ENCODE measurements at places on chromosomes 5 and 9.

DNA sequence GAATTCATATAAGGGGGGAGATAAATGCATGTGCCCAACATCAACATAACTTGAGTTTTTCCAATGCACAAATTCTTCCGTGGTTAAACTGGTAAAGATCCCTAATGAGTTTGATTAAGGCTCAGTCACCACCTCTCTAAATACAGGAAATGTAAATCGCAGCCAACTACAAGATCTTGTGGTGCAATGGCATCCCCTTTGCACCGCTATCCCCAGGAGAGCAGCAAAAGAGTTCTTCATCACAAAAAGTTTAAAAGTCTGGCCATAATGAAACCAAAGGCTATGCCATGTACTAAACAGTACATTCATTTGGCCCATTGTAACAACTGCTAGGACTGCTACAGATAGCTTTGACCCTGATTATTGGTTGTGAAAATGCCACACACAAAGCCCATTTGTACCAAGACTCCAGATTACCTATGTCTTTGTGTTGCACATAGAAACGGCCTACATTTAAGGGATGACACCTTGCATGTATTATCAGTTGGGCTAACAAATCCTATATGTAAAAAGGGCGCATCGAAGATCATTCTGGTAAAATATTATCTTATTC is 44.5 kb downstream of the ZNF608 start:
- DNase-seq, result no peak

GRCh38 chr5:97245386-97245785 is 62.3 kb upstream of the RIOK2 start:
- no peak for DNase-seq

DNA sequence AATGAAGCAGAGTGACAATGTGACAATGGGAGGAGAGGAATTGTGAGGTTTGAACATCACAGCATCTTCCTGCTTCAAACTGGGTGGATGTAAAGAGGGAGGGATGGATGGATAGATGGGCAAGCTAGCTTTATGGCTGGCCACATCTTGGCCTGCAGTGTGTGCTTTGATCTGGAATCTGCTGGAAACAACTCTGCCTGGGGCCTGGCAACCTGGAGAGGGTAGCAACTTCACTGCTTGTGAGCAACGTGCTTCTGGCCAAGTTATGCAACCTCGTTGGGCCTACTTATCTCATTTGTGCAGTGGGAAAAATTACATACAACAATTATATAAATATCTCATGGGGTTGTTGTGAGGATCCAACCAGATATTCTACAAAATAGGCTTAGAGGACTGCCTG is 5.3 kb downstream of the IL9 start:
- DNase-seq, result no peak

GRCh38 chr9:109941771-109942170 is 161.8 kb downstream of the PALM2AKAP2 start:
- DNase-seq, result no peak

DNA sequence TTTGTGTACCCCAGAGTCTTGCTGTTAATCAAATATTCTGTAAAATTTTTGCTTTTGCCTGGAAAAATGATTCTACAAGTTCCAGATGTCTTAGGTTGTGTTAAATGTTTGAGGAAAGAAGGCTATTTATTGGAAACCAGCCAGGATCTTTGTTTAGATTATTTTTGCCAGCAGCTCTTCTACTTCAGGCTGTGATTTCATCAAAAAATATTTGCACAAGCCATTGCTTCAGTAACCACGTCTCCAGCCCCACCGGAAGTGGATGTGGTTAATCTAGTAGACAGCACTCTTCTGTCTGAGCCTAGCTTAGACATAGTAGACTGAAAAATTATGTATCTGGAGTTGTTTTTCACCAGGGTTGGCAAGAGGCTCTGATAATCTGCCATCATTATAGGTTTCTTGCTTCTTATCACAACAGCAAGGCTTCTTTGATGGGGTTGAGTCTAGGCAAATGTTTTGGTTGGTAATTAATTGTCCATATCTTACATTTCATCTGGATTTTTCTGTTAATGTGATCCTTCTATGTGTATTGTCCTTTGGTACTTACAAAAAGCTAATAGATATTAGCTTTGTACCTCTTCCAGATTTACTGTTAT is 17.1 kb downstream of the KCTD16 start:
- DNase-seq, result peak; percentile 73

GRCh38 chr5:87560528-87560927 is 147.8 kb upstream of the CCNH start:
- no peak for DNase-seq

- no peak for DNase-seq
Measured at GRCh38 chr9:123796094-123796493, 133.8 kb downstream of the DENND1A start.

GRCh38 chr5:74471875-74472274 is 168.7 kb downstream of the ENC1 start:
- no peak for DNase-seq

GRCh38 chr5:125275725-125276090 is 529.3 kb upstream of the ZNF608 start:
- DNase-seq, result no peak

DNA sequence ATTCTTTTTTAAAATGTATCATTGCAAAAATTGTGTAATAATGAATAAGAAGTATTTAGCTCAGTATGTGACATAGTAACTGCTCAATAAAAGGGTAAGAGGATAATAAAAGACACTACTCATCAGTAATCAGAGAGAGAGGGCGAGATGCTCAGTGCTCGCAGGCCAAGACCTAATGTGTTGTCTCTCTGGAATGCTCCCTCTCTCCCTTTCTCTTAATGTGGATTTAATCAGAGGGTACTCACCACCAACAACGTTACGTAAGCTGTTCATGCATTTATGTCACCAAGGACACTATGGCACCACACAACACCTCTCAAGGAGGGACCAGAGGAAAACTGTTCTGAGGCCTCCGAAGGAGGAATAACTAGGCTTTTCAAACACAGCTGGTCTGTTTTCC is 42.5 kb downstream of the WHRN start:
- no peak for DNase-seq

- no peak for DNase-seq
Measured at GRCh38 chr9:137972355-137972987, 94.9 kb downstream of the CACNA1B start.

DNA sequence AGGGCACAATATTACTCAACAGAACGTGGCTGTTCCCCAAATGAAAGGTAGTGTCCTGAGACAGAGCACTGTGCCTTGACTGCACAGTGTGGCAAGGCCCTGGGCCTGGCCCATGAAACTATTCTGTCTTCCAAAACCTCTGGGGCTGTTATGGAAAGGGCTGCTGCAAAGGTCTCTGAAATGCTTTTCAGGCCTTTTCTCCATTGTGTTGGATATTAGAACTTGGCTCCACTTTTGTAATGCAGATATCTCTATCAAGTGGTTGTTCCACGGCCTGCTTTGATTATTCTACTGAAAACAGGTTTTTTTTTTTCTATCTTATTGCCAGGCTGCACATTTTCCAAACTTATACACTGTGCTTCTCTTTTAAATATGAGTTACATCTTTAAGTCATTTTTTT is 777.5 kb upstream of the TYRP1 start:
- no peak for DNase-seq

- peak; percentile 13 for DNase-seq
Measured at GRCh38 chr5:111511831-111512374, 432 bp downstream of the STARD4 start.

GRCh38 chr5:3639175-3639574 is 43.5 kb downstream of the IRX1 start:
- no peak for DNase-seq

DNA sequence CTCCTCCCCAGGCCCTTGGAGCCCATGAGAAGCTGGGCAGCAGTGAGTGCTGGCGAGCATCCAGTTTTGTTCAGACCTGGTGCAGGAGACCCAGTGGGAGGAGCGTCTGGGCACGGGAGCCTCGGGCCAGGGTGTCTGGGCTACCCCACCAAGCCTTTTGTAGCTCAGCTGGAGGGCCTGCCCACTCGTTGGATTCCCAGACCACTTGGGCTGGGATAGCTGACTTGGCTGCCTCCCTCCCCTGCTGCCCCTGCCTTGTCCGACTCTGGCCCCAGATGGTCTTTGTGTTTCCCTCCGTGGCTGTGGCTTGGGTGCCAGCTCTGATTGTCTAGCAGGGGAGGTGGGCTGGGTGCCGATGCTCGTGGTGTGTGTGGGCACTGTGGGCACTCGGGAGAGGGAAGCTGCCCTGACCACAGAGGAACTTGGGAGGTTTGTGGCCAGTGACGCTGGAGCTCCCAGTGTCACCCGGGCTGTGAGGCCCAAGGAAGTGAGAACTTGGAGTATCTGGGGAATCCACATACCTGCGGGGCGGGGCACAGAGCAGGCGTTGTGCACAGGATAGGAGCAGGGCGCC is 47.3 kb downstream of the WNK2 start:
- DNase-seq, result no peak

DNA sequence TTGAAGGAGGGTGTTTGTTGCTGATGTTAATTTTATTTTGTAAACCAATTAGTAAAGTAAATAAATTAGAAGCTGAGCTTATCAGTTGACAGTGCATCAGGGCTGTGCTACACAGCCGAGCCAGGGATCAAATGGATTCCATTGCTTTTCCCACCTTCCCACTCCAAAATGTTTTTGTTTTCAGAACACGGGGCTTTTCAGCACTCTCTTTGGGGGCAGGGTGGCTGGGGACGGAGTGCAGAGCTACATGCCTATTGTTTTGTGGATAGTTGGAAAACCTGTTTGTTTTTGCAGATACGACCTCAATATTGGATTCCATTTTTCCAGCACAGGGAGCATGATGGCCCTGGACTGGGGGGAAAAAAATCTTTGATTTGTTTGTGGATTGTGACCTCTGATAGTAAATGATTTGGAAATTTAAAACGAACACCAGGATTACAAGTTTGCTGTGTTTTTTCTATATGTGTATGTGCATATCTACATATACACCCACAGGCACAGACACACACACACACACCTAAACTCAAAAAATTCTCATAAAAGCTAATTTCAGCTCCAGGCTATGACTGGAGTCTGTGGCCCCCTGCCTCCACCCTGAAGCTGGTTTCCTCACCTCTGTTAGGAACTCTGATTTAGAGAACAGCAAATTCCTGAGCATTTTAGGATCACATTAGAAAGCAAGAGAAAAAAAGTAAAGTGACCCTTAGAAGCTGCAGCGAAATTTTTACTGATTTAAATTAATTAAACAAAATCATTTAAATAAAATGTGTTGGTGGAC is 371.7 kb upstream of the IRX2 start:
- DNase-seq, result no peak

GRCh38 chr9:97556721-97557605 is 55.5 kb downstream of the TMOD1 start:
- no peak for DNase-seq

GRCh38 chr5:83563631-83564030 is 92.1 kb downstream of the VCAN start:
- DNase-seq, result no peak

DNA sequence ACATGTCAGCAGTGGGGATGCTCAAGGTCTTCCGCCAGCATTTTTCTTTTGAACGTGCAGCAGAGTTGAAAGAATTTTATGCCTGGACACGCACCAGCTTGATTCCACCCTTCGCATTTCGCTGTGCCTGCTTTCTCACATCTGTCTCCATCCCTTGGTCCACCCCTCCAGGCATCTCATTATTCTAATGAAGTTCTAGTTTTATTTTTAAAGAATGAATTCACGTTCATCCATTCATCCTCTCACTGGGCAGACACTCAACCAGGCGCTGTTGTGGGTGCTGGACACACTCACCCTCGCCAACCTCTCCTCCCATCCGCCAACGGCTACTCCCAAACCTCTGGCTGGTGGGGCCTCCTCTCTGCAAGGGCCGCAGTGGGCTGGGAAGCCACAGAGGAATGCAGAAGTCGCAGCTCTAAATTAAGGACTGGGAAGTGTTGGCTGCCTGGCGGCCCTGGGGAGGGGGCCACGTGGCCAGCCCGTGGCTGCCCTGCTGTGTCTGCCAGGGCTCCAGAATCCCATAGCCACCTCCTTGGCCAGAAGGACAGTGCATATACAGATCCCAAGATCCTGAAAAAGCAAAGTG is 6.7 kb downstream of the SUSD3 start:
- DNase-seq, result no peak

GRCh38 chr9:137049544-137050449 is 3.8 kb upstream of the NPDC1 start:
- peak; percentile 47 for DNase-seq

- DNase-seq, result no peak
Measured at GRCh38 chr5:135991429-135991828, 36.6 kb upstream of the LECT2 start.

- DNase-seq, result no peak
Measured at GRCh38 chr9:72465593-72465984, 55.8 kb upstream of the TMC1 start.

DNA sequence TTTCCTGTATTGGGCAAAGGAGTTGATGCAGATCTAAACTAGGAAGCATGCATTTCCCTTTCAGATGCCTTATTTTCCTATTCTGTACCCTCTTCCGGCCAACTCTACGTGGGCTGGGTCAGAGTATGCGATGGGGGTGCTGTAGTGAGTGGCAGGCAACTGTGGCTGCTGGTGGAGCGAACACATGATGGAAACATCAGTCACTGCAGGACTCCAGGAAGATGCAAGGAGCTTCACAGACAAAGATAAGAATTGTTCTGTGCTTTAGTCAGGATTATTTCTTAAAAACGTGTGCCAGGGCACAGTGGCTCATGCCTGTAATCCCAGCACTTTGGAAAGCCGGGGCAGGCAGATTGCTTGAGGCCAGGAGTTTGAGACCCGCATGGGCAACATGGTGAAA is 75.1 kb downstream of the PSAT1 start:
- DNase-seq, result no peak

All from effector memory CD8-positive, alpha-beta T cell (primary cell).